Smooth muscle cell of the pulmonary artery (primary cell): ENCODE measurements at places on chromosomes 4 and X. TPM values are rescaled to one million over a fixed set of nuclear protein-coding genes. Genes with fewer than 3 reads are reported as not detected.

The CXorf65 gene
- total RNA-seq, result not detected in 2 replicates

The EDNRA gene
- 9.3 and 17.1 TPM in 2 replicates for total RNA-seq

The TMPRSS11B gene
- total RNA-seq, result not detected in 2 replicates

The AMOT gene
- total RNA-seq, result 2.0 and 2.1 TPM in 2 replicates

The RAB40A gene
- total RNA-seq, result 0.33 and 0.53 TPM in 2 replicates

The S100G gene
- total RNA-seq, result not detected in 2 replicates

The IL2RG gene
- total RNA-seq, result not detected in 2 replicates

The CLCN5 gene
- total RNA-seq, result 12.0 and 17.7 TPM in 2 replicates

The PABPC1L2B gene
- not detected in 2 replicates for total RNA-seq

The P2RY8 gene
- total RNA-seq, result not detected in 2 replicates

The FUNDC1 gene
- 6.3 and 10.1 TPM in 2 replicates for total RNA-seq

The STPG2 gene
- 0.10 TPM in 1 of 2 replicates, not detected in the other for total RNA-seq

The C1QTNF7 gene
- 0.59 and 0.91 TPM in 2 replicates for total RNA-seq

The MMRN1 gene
- 0.20 and 1.4 TPM in 2 replicates for total RNA-seq
